Dermis microvascular lymphatic vessel endothelial cell (primary cell): ENCODE measurements at places on chromosomes 12 and 14. TPM values are rescaled to one million over a fixed set of nuclear protein-coding genes. Genes with fewer than 3 reads are reported as not detected.

DNA sequence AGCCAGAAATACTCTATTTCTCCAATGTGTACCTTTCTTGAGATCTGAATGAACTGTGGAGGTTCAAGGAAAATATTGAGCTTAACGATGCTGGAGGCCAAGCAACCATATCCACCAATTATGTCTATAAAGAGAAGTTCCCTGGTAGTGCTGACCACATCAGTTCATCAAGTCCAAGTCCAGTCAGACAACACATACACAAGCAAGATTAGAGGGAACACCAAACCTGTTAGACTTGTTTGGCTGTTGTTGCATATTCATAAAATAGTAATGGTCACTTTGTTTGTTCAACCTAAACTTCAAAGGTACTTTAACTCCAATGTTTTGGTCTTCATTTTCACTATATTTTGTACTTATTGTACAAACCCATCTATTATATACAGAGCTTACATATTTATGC lies 81.6 kb downstream of the LMO3 start:
- no peak for DNase-seq

The SLC7A7 gene
- 1.9 and 7.8 TPM in 2 replicates for total RNA-seq

GRCh38 chr12:121325922-121326396 lies 26.3 kb downstream of the ANAPC5 start:
- no peak for DNase-seq

GRCh38 chr12:105085501-105085900 lies 1.2 kb upstream of the ALDH1L2 start:
- no peak for DNase-seq

GRCh38 chr14:99971087-99971940 lies 93.9 kb upstream of the EVL start:
- peak; percentile 86 for DNase-seq

The LGR5 gene
- not detected in 2 replicates for total RNA-seq

DNA sequence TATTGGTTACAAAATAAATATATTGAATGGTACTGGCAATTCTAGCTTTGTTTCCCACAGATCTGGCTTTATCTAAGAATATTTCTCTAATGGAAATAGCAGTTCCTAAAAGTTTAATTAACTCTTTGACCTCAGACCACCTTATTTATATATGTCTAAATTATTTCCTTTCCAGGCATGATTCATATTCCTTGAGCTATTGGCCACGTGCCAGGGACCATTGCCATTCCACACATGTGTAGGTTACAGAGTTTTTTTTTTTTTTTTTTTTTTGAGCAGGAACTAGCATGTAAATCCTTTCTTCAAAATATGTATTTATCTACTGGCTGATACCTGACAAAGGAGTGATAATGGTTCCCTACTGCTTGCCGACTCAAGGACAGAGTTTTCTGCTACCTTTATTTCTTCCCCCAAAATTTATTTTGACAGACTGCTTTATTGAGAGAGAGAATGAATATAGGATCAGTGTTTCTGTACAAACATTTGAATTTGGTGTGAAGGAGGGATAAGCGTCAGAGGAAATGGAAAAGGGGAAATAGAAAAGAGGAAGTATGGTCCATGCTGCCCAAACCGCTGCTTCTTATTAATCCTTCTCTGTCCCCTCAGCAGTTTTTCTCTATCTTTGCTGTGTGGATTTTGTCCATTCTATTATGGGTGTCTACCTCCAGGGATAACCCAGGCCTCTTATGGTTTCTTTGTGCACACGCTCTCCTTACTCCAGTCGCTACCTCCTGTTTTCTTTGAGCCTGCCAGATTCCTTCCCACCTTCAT lies 36.4 kb downstream of the PDE3A start:
- peak; percentile 74 for DNase-seq

- no peak for DNase-seq
Measured at GRCh38 chr12:52662093-52662917, 10.3 kb upstream of the KRT2 start.

DNA sequence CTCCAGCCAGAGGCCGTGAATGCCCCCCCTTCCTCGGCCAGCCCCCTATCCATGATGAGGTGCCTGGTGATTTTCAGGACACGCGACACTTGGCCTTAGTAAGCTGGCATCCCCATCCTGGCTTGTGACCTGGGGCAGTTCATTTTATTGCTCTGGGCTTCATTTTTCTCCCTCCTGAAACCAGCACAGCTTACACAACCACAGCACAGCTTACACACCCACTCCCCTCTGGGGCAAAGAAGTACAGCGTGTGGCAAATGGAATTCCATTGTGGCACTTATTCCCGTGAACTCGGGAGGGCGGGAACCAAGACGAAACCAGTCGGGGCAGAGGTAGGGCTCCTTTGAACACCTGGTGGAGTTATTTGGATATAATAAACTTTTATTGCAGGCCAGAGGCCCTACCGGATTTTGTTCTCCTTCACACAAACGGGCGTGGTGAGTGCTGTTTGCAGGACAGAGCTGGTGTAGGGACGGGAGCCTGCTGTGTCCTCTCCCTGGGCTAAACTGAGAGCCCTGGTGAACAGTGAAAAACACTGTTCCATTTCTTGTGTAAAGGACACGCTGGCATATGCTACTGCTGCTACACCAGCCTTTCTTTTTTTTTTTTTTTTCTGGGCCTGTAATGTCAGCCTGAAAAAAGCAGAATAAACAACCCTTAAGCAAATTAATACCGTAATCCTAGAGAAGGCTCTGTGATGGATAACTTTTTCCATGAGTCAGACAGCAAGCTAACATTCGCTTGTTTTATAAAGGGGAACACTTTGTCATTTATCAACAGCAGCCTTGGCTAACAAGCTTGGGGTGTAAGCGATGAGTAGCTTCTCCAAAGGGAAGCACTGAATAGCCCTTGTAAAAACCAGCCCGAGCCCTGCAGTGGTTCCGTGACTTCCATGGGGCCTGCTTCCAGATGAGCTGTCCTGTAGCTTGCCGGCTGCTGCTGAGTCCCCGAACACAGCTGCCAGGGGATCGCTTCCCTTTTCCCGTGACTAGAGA lies 29.3 kb downstream of the CD9 start:
- peak; percentile 76 for DNase-seq

DNA sequence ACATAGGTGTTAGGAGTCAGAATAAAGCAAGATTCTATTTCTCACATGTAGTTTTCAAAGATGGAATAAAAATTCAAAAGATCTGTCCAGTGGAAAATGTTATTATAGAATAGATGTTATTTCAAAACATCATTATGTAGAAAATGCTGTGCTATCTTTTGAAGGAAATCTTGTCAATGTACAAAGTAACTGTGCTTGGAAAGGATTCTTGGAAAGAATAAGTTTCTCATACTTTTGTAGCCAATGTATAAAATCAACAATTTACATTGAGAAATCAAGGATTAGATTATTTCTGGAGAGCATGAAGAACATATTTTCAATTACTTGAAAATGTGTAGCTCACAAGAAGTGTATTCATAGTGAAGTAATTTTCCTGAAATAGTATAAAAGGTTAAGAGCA lies 532.5 kb upstream of the MGAT4C start:
- no peak for DNase-seq
